HuH-7.5 (cell line): ENCODE measurements at places on chromosomes 2 and 18.
A peak's percentile ranks its signal among the peaks of the same experiment; 100 is the strongest.

GRCh38 chr18:24075767-24076597 lies 61.4 kb downstream of the TTC39C start:
- DNase-seq, result peak; percentile 53

- DNase-seq, result no peak
Observed at GRCh38 chr2:98749066-98749450, 18.1 kb upstream of the MGAT4A start.

DNA sequence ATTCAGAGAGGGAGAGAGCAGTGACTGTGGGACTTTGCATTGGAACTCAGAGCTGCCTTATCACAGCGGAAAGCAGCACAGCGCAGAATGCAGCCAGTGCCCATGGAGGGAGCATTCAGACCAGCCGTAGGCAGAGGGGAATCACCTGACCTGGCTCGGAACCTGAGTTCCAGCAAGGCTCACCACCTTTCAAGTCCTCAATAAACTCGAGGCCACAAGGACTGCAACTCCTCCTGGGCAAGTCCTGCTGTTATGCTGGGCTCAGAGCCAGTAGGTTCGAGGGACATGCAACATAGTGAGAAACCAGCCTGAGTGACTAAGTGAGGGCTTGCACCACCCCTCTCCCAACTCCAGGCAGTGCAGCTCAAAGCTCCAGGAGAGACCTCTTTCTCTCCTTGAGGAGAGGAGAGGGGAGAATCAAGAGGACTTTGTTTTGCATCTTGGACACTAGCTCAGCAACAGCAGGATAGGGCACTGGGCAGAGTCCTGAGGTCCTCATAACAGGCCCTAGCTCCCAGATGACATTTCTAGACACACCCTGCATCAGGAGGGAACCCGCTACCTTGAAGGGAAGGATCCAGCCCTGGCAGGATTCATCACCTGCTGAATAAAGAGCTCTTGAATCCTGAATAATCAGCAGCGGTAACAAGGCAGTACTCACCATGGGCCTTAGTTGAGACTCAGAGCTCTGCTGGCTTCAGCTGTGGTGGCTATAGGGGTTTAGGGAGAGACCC lies 136.8 kb upstream of the OTOS start:
- DNase-seq, result no peak

DNA sequence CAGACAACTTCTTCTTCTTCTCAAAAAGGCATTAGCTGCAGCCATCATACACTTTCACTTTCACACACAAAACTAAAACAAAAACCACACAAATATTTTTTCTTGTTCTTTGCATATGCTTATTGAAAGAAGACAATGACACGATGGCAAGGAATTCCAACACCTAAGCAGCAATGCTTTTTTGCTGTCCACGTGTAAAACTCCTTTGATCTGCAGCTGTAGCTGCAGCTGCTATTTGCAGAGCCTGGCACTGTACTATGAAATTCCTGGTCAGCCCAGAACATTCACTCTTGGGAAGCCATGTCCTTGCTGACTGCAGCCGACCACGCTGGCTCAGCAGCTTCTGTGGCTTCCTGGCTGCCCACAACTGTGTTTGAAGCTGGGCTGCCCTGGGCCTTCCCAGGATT lies 316.2 kb downstream of the CDH2 start:
- no peak for DNase-seq

- no peak for DNase-seq
Observed at GRCh38 chr18:48006415-48007175, 76.1 kb upstream of the SMAD2 start.

- no peak for DNase-seq
Observed at GRCh38 chr2:11373096-11373495, 28.7 kb upstream of the ROCK2 start.

- DNase-seq, result no peak
Observed at GRCh38 chr2:216700781-216701180, 5.4 kb upstream of the IGFBP5 start.
